ENCODE measurements at places on chromosomes 7 and 10. TPM values are rescaled to one million over a fixed set of nuclear protein-coding genes. Genes with fewer than 3 reads are reported as not detected.

SYNPO2L gene
- not detected for total RNA-seq

C1GALT1 gene
- 20.7 TPM for total RNA-seq

CCDC172 gene
- total RNA-seq, result not detected

TMEM229A gene
- not detected for total RNA-seq

ADRB1 gene
- total RNA-seq, result under 0.01 TPM

GCK gene
- total RNA-seq, result 1.3 TPM

RHOBTB1 gene
- total RNA-seq, result 33.1 TPM

ZNF239 gene
- 0.91 TPM for total RNA-seq

SLC16A12 gene
- not detected for total RNA-seq

AGR3 gene
- total RNA-seq, result not detected

TMEM270 gene
- total RNA-seq, result not detected

CPVL gene
- total RNA-seq, result not detected

NUTM2A gene
- 0.15 TPM for total RNA-seq

WDFY4 gene
- 3.2 TPM for total RNA-seq

PRKCQ gene
- 2.1 TPM for total RNA-seq

Measured in epithelial cell of umbilical artery (primary cell).